Stimulated activated CD8-positive, alpha-beta memory T cell treated with anti-CD3 and anti-CD28 coated beads, Interleukin-4, amount 100 ng/mL, for 24 hours (primary cell): ENCODE measurements at places on chromosomes 12 and 14.

GRCh38 chr12:19885093-19885812, 446.0 kb downstream of the AEBP2 start:
- DNase-seq, result no peak

- DNase-seq, result no peak
These were observed 7.6 kb downstream of the KIF26A start for GRCh38 chr14:104145826-104146601.

DNA sequence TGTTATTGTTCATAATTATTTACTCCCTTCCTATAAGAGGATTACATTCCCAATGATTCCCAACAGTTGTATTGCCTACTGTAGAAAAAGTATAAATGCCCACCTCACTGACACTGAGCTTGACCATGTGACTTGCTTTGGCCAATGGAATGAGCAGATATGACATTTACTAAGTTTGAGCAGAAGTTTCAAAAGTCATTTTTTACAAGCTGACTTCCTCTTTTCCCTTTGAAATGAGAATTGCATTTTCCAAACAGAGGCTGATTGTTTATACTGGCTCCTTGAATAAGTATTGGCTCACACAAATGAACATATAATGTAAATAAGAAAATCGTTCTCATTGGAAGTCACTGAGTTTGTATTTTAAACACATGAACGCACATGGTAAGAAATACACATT, 116.4 kb upstream of the LRFN5 start:
- DNase-seq, result no peak

GRCh38 chr14:83744891-83745290, 1785.1 kb upstream of the FLRT2 start:
- DNase-seq, result no peak

- DNase-seq, result no peak
These were observed 44.5 kb downstream of the MAP1LC3B2 start for GRCh38 chr12:116603546-116604177.

GRCh38 chr12:98674841-98675240, 29.8 kb downstream of the APAF1 start:
- DNase-seq, result no peak

- DNase-seq, result no peak
These were observed 1635.4 kb upstream of the FLRT2 start for GRCh38 chr14:83894568-83894967.

GRCh38 chr12:3061501-3062215, 15.5 kb upstream of the TSPAN9 start:
- DNase-seq, result no peak

DNA sequence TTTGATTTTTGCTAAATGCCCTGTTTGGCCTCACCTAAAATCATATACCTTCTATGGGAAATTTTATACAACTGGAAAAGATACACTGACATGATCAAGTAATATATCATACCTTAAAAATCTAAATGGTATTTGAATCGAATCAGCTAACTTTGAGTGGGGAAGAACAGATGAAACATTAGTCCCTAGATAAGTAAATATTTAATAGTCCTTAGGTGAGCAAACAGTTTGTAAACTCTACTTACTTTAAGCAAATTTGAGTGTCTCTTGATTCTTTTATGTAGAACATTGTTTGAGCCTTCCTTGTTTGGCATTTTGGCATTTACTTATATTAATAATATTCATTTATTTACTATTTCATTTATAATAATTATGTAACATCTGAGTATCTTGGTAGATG, 195.7 kb upstream of the GARIN2 start:
- DNase-seq, result no peak

DNA sequence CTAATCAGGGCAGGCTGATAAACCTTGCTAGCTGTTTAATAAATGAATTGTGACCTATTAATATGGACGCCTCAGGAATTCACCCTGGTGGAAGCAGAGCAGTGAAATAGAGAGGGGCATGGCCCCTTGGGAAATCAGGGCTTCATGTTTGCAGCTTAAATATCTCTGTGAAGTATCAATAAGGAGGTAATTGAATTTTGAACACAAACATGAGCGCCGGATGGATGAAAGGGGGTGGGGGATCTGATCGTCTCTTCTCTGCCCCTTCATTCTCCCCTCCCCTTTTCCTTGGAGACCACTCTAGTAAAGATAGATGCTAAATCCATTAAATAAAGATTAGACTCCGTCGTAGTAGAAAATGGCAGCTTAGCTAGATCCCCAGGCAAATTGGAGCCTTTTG, 70.5 kb downstream of the LIN52 start:
- no peak for DNase-seq

DNA sequence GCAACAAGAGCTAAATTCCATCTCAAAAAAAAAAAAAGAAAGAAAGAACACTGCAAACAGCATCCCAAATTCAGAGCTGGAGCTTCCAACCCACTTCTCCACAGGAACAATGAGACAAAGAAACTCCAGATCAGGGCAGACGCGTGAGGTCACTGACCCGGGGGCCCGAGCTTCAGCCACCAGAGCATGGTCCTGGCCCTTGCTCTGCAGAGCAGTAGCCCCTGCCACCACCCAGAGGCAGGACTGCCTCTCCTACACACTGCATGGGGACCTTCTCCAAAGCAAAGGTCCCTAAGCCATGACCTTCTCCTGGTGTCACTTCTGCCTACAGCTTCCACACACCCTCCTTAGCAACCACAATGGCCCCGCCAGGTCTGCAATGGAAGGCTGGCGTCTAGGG, 53.1 kb downstream of the CCNK start:
- DNase-seq, result no peak

DNA sequence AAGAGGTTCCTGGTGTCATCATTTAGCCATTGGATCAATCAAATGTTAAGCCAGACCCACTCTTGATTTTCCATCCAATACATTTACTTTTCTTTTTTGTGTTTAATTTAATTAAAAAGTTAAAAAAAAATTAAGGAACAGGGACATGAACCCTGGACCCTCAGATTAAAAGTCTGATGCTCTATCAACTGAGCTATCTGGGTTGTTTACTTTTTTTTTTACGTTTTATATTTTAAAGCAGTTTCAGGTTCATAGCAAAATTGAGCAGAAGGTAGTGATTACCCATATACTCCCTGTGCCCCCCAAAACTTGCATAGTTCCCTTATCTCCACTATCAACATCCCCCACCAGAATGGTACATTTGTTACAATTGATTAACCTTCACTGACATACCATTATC, 3.0 kb upstream of the ACOT4 start:
- DNase-seq, result no peak

DNA sequence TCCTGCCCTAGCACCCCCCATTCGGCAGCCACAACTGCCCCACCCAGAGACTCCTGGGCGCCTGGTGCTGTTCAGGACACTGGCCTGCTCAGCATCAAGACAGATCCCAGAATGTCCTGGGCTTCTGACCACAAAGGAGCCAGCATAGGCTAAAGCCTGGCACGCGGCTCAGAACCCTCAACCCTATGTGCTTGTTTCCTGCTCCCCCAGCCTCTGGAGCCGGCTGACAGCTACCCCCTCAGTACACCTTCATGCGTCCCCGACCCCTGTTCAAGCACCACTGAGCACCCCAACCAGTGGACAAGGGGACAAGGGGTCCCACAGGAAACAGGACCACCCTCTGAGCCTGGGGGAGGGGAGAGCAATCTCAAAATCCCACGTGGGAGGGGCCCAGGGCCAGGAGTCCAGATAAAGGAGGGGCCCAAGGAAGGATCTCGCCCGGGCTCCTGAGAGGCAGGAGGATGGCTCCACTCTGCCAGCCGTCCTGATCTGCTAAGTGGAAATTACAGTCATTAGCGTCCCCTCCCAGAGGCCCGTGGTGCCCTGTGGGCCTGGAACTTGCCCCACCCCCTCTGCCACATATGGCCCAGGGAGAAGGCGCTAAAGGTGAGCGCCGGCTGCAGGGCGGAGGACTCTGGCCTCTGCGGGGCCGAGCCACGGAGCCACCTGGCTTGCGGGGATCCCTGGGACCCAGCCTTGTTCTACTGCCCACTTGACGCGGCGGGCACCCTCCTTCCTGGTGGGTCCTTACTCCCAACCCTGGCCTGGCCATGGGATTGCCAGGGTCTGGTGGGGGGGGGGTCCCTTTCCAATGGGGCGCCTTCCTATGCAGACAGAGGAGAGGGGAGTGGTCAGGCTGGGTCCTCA, 27.2 kb upstream of the GPR132 start:
- DNase-seq, result no peak

- DNase-seq, result no peak
These were observed 2.9 kb upstream of the FAR2 start for GRCh38 chr12:29146196-29146595.
